ENCODE measurements at places on chromosomes 13 and 19.

DNA sequence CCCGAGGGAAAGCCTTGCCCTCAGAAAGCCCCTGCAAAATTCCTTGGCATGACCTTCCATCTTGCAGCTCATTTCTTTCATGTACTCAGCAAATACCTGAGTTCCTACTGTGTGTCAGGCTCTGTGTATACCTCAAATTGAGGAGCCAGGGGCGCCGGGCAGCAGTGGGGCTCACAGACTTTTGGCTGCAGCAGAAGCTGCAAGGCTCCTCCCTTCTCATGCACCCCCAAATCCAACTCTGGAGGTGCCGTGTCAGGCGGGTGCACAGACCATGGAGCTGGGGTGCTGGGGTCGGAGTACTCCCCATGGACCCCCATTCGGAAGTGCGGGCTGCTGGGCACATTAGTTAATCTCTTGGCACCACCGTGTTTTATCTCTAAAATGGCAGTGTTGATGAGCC, 72.3 kb downstream of the COL4A2 start:
- DNase-seq, result no peak

GRCh38 chr19:30596268-30596667, 224.1 kb downstream of the ZNF536 start:
- no peak for DNase-seq

- no peak for DNase-seq
These were observed 18.3 kb downstream of the NMRK2 start for GRCh38 chr19:3950871-3951861.

DNA sequence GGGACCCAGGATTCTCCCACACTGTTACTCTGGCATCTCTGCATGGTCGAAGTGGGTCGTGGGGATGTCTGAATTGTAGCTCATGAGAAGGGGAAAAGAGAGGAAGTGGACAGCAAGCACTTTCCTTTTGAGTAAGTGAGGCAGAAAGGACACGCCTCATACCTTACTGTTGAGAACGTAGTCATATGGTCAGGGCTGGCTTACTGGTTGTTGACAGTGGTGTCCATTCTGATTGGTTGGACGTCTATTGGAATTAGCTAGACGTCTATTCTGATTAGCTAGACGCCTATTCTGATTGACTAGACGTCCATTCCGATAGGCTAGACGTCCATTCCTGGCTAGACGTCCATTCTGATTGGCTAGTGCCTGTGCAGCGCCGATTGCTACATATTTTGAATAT, 12.4 kb downstream of the GRIN2D start:
- no peak for DNase-seq

- no peak for DNase-seq
These were observed 1.7 kb downstream of the FPR1 start for GRCh38 chr19:51749979-51750378.

DNA sequence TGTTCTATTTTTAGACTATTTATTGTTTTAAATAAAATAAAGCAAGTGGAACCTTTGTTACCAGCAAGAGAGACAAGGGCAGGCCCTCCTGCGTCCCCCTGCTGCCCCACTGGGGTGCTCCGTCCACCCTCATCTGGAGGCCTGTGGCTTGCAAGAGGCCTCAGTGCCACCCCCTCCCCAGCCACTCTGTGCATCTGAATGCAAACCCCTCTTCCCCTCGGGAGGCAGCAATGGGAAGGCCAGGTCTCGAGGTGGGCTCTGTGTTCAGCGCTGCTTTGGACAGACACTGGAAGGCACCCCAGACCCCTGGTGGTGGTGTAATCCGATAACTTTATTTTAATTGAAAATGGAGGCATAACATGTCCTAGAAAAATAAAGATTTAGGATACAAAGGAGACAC, 4.6 kb downstream of the SIX5 start:
- no peak for DNase-seq

DNA sequence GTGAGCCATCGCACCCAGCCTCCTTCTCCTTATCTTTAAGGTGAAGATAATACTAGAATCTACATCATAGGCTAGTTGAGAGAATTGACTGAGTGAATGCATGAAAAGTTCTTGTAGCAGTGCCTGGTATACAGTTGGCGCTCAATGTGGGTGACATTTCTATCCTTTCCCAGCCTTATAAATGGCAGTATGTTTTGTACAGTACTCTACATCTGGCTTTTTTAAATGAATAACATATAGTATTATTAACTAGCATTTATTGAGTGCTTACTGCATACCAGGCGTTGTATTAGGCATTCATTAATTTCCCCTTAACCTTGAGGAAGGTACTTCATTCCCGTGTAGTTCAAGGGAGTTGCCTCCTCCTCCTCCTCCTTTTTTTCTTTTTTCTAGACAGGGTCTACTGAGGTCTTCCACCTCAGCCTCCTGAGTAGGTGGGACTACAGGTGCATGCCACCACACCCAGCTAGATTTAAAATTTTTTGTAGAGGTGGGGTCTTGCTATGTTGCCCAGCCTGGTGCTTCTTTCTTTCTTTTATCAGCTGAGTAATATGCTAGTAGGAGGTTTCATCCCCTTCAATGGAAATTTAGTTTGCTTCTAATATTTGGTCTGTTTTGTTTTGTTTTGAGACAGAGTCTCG, 2.8 kb downstream of the C5AR1 start:
- DNase-seq, result no peak

- no peak for DNase-seq
These were observed 23.0 kb downstream of the PAN3 start for GRCh38 chr13:28161370-28161769.

GRCh38 chr19:34555447-34555846, 73.9 kb downstream of the WTIP start:
- DNase-seq, result no peak

- no peak for DNase-seq
These were observed 78.0 kb downstream of the RAB20 start for GRCh38 chr13:110483386-110483968.

- no peak for DNase-seq
These were observed 4.4 kb downstream of the FTL start for GRCh38 chr19:48969276-48970138.

DNA sequence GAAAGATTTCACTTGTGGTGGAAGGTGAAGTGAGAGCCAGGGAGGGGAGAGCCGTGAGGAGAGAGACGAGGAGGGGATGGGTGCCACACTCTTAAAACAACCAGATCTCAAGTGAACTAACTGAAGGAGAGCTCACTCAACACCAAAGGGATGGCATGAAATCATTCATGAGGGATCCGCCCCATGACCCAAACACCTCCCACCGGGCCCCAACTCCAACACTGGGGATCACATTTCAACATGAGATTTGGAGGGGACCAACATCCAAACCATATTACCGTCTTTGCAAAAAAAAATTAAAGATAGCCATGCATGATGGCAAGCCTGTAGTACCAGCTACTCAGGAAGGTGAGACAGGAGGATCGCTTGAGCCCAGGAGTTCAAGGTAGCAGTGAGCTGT, 34.9 kb upstream of the POP4 start:
- no peak for DNase-seq

DNA sequence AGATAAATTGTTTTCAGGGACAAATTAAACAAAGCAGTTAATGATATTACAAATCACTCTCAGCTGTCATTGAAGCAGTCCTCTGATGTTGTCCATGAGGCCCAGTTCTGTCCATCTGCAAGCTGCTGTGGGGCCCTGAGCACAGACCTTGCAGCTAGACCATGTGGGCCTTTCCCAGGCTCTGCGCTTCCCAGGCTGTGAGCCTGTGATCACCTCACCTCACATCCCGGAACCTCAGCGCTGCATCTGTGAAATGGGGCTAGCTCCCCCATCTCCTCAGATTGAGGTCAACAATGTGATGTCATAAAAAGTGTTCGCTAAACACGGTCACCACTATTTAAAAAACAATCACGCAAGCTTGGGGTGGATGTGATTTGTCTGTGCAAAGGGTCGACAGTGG, 51.9 kb upstream of the UQCRFS1 start:
- no peak for DNase-seq

DNA sequence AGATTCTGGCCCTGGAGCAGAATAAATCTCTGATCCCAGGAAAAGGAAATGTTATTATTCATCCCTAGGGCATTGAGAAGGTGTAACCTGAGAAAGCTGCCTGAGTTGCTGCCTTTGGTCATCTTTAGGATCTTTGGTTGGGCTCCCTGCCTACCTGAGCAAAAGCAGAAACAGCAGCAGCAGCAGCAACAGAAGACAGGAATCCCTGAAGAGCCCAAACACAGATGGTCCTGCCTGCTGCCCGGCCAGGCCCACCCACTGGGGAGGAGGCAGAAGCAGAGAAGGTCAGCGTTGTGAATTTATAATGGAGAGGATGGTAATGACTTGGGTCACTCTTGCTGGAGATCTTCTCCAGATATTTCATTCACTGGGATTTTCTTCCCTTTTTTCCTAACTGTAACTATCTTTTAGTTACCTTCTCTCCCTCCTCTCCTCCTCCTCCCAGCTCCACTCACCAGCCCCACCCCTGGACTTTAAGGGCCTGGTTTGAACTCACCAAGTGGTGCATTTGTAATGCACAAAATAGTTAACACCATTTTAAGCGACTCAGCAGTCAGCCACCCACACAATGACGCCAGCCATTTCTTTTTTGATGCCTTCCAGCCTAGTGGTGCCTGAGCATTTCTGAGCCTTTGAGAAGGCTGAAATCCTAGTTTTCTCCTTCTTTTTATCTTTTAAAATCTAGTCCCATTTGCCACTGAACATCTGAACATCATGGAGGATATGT, 91.7 kb downstream of the HSPH1 start:
- DNase-seq, result no peak

GRCh38 chr19:10593820-10594637, 6.9 kb upstream of the AP1M2 start:
- DNase-seq, result no peak

- DNase-seq, result peak; percentile 66
These were observed 14.9 kb downstream of the MAP2K2 start for GRCh38 chr19:4108767-4109625.

- DNase-seq, result no peak
These were observed 15.9 kb upstream of the ZNF254 start for GRCh38 chr19:24071078-24071477.

DNA sequence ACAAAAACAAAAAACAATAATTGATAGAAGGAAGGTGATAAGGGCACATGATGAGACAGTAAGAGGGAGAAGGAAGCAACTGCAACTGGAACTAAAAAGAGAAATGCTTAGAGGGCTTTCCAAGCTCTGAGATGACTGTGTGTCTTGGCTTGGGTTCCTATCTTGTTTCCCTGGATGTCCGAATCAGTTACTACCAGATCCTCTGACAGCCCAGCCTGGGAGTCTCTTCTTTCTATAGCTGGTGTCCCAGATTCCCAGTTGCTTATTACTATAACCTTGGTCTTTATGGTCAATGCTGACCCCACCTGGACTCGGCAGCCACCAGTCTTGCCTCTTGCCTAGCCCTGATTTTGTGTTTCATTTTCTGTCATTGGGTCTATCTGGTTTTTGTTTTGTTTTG, 116.4 kb downstream of the RFC3 start:
- no peak for DNase-seq

DNA sequence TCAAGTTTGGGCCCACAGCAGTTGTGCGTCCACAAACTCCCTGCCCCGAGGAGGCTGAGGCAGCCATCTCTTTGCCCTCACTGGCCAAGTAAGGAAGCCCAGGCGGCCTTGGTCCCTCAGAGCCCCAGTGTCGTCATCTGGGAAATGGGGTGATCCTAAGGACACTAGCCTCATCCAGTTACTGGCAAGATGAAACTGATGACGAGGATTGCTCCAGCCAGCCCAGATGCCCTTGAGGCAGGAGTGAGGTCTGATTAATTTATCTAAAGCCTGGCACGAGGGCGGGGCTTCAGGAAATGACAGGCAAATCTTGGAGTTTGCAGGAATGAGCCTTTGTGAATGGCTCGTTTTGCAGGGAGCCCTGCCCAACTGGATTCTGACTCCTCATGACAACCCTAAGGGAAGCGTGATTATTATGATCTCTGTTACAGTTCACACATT, 5.6 kb downstream of the LIPE start:
- DNase-seq, result no peak

DNA sequence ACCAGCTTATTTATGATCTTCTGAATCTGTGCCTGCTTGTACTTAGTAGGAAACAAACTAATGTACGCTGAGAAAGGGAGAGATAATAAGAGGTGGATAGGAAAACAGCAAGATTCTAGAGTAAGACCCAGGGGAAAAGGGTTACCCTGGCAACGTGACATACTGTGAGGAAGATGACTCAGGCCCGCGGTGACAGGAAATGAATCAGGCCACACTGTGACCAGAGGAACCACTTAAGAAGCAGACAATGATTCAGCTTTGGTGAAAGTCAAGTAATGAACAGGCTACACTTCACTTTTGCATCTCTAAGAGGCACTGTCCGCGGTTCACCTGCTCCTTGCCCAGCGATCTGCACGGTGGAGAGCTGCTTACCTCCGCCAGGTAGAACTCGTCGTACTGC, 158.2 kb downstream of the NALCN start:
- DNase-seq, result no peak

DNA sequence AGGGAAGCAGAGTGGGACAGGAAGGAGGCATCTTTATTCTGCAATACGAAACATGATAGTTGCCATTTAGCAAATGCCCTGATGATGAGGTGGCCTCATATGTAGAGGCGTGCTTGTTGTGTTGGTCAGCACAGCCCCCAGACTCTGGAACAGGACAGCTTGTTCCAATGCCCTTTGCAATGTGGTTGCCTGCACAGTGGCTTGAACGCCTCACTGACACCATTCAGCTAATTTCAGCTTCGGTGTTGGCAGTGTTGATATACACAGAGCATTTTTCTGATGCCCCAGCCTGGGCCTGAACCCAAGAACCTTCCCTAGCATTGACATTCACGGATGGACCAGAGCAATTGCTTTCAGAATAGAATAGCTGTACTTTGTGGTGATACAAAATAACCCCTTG, 133.3 kb downstream of the HS6ST3 start:
- DNase-seq, result no peak

DNA sequence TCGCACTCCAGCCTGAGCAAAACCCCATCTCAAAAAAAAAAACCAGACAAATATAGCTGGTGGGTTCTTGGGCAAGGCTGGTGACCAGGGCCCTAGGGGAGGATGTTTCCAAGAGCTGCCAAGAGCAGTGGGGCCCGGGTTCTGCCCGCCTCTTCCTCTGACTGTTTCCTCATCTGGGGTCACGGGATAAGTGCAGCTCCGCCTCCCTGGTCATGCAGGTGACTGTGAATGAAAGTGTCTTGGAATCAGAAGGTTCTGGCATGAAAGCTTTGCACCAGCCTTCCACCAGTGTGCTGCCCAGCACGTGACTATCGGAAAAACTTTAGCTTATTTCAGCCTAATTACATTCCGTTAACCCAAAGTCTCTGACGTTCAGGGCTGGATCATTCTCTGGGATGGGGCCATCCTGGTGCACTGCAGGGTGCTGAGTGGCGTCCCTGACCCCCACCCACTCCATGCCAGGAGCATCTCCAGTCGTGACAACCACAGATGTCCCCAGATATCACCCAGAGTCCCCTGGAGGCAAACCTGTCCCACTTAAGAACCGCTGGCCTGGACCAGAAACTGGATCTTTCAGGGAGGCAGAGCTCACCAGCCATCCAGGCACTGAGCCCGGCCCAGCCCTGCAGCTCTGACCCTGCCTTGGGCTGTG, 85.6 kb downstream of the GNG7 start:
- DNase-seq, result no peak

GRCh38 chr13:30443957-30444404, 21.7 kb downstream of the UBE2L5 start:
- DNase-seq, result no peak
